Ureter (tissue), 1 donor: ENCODE measurements at places on chromosomes 5 and 9. TPM values are rescaled to one million over a fixed set of nuclear protein-coding genes. Genes with fewer than 3 reads are reported as not detected.

DNA sequence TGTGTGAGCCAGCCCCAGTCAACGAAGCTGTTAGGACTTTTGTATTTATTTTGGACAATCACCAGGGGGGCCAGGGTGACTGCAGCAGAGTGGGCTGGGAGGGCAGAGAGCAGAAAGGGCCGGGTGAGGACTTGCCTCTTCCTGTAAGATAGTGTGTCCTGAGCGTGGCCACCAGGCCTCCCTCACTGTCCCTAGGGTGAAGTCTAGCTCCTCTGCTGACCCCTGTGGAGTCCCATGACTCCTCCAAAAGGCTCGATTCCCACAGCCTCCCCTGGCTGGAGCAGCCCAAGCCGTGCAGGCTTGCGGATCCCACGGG is 147.8 kb downstream of the RXRA start:
- no peak for DNase-seq

DNA sequence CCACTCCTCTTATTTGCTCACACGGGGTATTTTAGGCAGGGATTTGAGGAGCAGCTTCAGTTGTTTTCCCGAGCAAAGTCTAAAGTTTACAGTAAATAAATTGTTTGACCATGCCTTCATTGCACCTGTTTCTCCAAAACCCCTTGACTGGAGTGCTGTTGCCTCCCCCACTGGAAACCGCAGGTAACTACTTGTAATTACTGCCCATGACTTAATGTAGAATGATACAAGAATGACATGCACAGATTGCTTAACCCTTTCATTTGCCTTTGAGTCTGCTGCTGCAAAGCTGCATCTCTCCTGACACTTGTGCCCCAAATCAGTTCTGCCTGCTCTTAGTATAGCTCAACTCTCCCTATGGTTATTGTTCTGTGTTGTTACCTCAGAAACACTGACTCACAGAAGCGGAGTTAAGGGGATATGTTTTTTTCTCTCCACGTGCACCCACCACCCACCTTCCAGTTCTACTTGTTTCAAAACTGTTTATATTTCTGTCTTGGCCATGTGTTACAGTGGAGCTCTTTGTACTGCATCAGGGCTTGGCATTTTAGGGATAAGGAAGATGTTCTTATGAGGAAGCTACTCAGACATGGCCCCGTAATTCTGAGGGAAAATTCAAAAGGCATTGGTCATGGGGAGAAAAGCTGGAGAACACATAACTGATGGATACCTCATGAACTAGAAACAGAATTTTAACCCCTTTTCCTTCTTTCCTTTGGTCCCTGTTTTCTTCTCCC is 2.3 kb downstream of the ADRB2 start:
- DNase-seq: no peak

The ZBED3 gene
- 14.7 TPM for total RNA-seq

GRCh38 chr5:1222621-1223277 is 2.4 kb upstream of the SLC6A18 start:
- DNase-seq: no peak

The EFNA5 gene
- total RNA-seq: 60.4 TPM

GRCh38 chr5:174609116-174609515 is 115.3 kb upstream of the MSX2 start:
- peak; percentile 69 for DNase-seq

DNA sequence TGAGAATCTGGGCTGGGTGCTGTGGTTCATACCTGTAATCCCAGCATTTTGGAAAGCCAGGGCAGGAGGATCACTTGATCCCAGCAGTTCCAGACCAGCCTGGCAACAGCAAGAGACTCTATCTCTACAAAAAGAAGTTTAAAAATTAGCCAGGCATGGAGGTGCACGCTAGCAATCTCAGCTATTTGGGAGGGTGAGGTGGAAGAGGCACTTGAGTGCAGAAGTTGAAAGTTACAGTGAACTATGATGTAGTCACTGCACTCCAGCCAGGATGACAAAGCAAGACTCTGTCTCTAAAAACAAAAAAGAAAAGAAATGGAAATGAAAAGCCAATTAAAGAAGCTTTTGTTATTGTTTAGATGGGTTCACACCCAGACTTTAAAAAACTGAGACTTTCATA is 131.6 kb upstream of the RASA1 start:
- no peak for DNase-seq

The ACSL6 gene
- 0.81 TPM for total RNA-seq

The CDHR2 gene
- total RNA-seq: not detected

The PCDHA9 gene
- total RNA-seq: 0.34 TPM

The SLC28A3 gene
- total RNA-seq: 4.9 TPM

DNA sequence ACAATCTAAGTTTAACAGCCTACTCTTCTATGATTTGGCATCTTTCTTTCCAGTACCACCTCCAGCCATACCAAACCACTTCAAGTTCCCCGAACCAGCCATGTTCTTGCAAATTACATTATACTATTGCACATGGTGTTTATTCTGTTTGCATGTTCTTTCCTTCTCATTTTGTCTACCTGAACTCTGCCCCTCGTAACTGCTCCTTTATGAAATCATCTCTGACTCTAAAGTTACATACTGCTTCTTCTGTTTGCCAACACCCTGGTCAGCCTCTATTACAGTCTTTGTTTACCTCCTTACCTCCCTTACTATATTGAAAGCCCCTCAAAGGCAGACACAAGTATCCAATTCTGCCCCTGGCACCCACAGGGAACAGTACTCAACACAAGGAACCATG is 6.0 kb downstream of the PPP6C start:
- DNase-seq: no peak

DNA sequence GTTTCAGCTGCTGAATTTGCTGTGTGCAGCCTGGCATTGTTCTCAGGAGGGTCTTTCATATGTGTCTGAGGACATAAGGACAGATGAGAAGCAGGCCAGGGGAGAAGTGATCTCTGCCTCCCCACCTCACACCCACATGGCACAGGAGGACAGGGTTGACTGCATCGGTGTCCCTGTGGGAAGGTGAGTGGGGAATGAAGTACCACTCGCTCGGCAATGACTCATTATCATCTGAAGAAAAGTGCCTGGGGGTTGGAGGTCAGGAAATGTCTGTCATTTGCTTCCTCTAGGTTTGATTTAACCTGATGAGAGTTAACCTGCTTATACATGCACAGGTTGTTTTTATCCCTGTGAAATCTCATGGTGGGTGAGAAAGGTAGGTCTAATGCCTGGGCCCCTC is 195.0 kb downstream of the GADD45G start:
- no peak for DNase-seq
